ENCODE measurements at places on chromosomes 12 and 14.

DNA sequence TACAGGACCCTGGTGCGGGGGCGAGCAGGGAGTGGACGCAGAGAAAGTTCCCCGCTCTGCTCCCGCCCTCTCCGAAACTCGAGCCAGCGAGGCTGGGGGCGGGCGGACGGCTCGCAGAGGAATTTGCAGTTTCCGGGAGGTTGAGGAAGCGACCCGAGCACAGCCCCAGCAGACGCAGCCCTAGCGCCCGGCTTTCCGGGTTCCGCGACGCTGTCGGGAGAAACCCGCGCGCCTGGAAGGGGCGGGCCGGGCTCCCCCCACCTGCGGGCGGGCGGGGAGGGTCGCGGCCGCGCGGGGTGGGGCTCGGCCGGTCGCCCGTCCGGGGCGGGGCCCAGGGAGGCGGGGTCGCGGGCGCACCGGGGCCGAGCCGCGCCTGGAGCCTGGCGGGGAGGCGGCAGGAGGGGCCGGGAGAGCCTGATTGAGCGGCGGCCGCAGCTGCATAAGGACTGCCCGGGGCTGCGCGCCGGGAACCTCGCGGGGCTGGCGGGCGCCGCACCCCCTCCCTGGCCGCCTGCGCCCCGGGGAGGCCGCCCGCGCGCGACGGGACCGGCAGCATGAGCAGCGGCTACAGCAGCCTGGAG, at the start of gene RASSF3:
Gene RASSF3, plus strand, starts transcription at position 417 of the 581 bp plus-strand sequence. Its CDS starts 138 bp downstream, at position 555.
- DNase-seq = peak; percentile 70

- peak; percentile 35 for DNase-seq
Measured at GRCh38 chr14:75497191-75497590, 25.1 kb upstream of the BATF start.

DNA sequence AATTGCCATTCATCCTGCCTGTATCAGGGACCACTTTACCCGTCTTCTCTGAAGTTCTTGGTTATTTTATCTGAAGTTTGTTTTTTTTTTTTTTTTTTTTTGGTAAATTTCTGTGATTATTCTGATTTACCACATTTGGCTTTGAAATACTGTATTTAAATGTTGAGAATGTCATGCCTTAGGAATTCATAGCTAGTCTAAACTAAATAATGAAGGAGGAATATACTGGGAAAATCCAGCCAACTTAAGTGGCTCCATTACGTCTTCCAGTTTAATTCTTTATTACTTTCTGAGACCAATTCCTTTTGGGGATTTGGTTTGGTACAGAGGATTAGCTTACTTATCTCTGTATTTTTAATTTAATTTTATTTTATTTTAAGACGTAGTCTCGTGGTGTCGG, 60.3 kb upstream of the KCNMB4 start:
- no peak for DNase-seq

- DNase-seq = no peak
Measured at GRCh38 chr12:130199581-130200390, 37.5 kb downstream of the FZD10 start.

- no peak for DNase-seq
Measured at GRCh38 chr12:46608431-46609272, 217.1 kb downstream of the SLC38A4 start.

DNA sequence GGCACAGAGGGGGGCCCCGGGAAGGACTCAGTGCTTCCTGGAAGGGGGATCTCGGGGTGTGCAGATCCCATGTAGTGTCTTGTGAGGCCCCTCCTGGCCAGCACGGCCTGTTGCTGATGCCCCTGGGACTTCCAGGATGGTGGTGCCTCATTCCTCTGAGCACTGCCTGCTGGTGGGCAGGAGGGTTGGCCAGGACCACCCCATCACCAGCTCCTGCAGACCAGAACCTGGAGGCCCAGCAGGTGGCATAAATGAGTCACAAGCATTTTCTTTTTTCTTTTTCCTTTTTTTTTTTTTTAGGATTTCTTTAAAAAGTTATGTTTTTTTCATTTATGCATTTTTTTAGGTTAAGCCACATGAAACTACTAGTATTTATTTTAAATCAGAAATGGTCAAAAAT, 8.0 kb downstream of the MMP17 start:
- no peak for DNase-seq

GRCh38 chr14:36553656-36554260, 28.7 kb downstream of the NKX2-8 start:
- DNase-seq = no peak

GRCh38 chr12:552466-552865, 92.7 kb downstream of the B4GALNT3 start:
- DNase-seq = no peak

- no peak for DNase-seq
Measured at GRCh38 chr12:64531665-64532334, 78.5 kb upstream of the RASSF3 start.

DNA sequence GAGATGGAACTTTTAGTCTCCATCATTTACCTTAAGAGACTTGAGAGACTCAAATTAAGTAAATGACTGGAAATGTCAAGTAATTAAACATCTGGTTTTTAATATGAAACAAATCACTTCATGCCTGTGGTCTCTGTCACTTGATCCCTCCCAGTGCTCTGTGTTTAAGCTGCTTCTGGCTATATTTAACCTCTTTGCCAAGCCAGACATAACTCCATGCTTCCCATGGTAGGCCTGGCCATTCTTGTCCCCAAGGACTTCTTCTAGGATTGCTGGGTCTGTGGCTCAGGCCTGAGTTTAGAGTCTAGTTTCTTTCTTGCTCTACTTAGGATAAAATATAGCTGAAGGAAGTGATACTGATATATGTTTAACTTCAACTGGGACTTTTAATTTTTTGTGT, 1013.6 kb downstream of the FLRT2 start:
- DNase-seq = no peak

DNA sequence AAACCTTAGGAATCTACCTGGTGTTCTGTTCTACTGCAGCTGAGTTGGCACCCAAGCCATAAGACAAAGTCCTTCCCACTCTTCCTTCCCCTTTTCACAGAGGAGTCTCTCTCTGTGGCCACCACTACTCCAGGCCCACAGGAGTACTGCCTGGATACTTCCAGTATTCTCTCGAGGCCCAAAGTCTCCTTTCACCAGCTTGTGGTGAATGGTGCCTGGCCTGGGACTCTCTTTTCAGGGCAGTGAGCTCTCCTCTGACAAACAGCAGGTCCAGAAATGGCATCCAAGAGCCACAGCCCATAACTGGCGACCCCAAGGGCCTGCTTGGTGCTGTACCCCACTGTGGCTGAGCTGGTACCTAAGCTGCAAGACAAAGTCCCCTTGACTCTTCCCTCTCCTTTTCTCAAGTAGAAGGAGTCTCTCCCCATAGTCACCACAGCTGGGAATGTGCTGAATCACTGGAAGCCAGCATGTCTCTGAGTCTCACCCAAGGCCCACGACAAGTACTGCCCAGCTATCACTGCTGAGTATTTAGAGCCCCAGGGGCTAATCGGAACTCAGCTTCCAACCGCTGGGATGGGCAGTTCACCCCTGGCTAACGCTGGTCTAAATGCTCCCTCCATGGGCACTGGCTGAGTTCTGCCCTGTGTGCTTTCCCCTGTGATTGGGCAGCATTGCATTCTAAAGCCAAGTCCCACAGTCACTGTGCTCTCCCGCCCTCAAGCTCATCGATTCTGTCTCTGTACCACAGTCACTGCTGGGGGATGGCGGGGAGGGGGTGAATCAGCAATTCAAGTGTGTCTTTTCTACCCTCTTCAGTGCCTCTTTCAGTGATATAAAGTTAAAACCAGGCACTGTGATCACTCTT, 6.1 kb downstream of the A2ML1 start:
- DNase-seq = no peak

- DNase-seq = no peak
Measured at GRCh38 chr12:106179086-106179485, 40.3 kb upstream of the NUAK1 start.

- DNase-seq = no peak
Measured at GRCh38 chr14:103898204-103898603, 30.1 kb upstream of the TDRD9 start.

DNA sequence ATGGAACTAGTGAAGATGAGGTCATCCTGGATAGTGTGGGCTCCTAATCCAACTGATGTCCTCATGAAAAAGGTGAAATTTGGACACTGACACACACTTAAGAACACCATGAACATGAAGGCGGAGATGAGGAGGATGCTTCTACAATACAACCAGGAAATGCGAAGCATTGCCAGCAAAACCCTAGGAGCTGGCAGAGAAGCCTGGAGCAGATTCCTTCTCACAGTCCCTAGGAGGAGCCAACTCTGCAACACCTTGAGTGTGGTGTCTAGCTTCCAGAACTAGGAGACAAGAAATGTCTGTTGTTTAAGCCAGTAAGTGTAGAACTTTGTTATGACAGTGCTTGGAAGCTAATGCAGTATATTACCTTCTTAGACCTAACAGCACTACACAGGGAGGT, 191.9 kb upstream of the PWP1 start:
- DNase-seq = no peak

DNA sequence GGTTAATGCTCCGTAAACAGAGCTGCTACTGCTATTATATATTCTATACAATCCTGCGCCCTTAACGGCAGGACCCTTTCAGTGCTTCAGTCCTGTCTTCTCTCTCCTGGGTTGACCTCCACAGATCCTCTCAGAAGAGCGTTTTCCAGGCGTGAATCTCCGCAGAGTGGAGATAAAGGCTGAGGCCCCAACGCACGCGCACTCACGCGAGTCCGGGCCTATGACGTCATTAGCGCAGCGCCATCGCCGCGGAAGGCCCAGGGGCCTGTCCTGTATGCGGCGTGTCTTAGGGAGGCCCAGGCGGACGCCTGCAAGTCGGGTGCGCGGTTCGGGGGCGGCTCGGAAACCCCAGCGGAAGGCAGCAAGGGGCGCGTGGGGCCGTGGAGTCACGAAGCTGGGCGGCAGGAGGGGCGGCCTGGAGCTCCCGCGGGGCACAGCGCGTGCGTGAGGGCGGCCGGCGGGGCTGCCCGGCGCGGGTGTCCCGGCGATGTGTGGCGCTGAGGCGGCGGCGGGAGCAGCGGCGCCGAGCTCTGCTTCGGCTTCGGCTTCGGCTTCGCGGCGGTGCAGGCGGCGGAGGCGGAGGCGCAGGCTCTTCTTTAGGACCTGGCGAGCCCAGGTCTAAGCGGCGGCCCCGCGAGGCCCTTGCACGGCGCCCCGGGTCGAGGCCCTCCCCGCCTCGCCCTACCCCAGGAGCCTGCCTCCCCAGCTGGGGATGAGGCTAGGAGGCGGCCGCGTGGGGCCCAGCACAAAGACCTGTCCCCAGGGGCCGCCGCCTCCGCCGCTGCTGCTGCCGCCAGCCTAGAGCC, at the start of gene MAPKAPK5:
Gene MAPKAPK5, plus strand, starts transcription at position 479 of the 806 bp plus-strand sequence. CDS start 506 bp downstream, outside the sequence.
- peak; percentile 98 for DNase-seq

- DNase-seq = no peak
Measured at GRCh38 chr12:96395236-96395635, 5.0 kb downstream of the CDK17 start.

- no peak for DNase-seq
Measured at GRCh38 chr12:96241431-96241830, 47.3 kb downstream of the ELK3 start.

DNA sequence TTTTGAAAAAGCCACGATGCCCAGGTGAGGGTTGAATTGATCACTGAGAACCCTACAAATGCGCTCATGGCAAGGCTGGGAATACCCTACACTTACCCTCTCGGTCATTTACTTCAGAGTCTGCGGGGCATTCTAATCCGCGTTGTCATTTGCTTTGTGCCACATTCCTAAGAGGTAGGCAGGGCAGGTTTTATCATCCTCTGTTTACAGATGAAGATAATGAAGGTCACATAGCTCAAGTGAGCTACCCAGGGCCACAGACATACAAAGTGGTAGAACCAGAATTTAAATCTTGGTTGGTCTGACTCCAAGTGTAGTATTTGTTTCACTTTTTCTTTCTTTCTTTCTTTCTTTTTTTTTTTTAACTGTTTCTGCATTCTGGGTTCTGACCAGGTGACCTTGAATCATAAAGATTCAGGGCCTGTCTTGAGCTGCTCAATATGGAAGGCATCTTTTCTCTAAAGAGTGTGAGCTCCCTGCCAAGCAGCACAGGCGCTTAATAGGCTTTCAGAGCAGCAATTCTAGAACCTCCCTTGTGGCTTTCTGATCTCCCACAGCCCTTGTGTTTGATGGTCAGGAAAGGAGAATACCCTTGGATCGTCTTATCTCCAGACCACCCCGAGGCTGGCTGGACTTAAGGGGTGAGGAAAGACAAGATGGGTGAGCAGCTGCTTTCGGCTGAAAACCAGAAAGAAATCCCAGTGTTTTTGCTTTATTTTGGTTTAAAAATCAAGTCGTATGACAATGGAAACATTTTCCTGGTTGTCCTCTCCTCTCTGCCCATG, 662 bp upstream of the BATF start:
- DNase-seq = no peak

GRCh38 chr12:59115526-59115925, 195.2 kb upstream of the LRIG3 start:
- DNase-seq = no peak

DNA sequence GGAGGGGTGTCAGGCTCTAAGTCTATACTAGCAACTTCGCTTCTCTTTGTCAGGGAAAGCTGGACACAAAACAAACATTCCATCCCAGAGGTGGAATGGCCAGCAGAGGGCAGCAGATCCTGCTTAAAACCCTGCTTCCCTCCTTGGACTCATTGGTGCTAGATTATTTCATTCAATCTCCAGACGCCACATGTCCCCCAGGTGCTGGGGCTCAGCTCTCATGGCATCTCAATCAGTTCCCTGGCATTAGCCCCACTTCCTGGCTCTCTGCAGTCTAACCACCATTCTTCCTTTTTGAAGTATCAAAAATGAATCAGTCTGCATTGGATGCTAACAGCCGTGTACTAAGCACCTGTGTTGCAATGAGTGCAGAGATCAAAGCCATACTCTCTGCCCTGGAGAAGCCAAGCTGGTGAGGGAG, 8.1 kb upstream of the PPP1R1A start:
- DNase-seq = peak; percentile 72

DNA sequence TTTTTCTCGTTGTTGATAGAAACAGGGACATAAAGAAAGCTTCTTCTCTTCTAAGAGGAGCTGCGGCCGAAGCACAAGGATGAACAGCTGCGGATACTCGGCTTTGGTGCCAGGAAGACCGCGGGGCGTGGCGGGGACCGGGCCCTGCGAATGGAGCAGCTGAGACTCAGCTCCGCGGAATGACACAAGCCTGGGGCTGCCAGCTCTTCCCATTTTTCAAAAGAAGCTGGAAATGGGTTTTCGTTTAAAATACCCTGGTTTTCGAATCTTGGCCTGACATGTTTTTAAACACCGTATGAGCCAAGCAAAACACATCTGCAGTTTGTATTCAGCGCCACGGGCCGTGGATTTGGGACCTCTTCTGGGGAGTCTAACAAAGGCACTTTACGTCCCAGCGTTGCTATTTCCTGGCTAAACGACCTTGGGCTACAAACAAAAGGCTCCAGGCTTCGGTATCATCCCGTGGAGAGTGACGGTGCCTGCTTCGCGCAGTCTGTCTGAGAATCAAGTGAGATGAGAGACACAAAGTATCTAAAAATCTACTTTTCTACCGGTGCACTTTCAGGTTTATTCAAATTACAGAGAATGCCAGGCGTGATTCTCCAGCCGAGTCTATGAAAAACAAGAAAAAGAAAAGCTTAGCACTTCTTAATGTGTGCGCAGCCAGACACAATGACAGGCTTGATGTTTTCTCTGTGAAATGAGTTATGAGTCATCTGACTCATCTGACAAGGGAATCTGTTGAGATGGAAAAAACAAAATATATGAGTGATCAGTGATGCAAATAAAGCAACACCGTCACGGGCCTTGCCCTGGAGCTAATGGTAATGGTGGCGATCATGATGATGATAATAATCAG, 114.0 kb upstream of the TMEM132D start:
- DNase-seq = no peak

- DNase-seq = peak; percentile 49
Measured at GRCh38 chr12:121223292-121224285, 13.7 kb downstream of the P2RX4 start.

GRCh38 chr12:48119834-48120195, 651 bp downstream of the PFKM start:
- no peak for DNase-seq

- DNase-seq = peak; percentile 82
Measured at GRCh38 chr12:49342066-49342913, 4.4 kb upstream of the DNAJC22 start.

All from stimulated activated CD4-positive, alpha-beta T cell treated with anti-CD3 and anti-CD28 coated beads, Interleukin-2, amount 100 ng/mL, for 24 hours (primary cell).